ENCODE measurements at places on chromosomes 16 and 17. TPM values are rescaled to one million over a fixed set of nuclear protein-coding genes. Genes with fewer than 3 reads are reported as not detected.

The RAB26 gene
- not detected for total RNA-seq

The CCDC200 gene
- not detected for total RNA-seq

The MPP2 gene
- total RNA-seq: 13.8 TPM

The BRIP1 gene
- total RNA-seq: 4.0 TPM

The TANC2 gene
- 14.2 TPM for total RNA-seq

The MAP2K6 gene
- under 0.01 TPM for total RNA-seq

The SEPTIN1 gene
- total RNA-seq: not detected

The ZNF750 gene
- not detected for total RNA-seq

DNA sequence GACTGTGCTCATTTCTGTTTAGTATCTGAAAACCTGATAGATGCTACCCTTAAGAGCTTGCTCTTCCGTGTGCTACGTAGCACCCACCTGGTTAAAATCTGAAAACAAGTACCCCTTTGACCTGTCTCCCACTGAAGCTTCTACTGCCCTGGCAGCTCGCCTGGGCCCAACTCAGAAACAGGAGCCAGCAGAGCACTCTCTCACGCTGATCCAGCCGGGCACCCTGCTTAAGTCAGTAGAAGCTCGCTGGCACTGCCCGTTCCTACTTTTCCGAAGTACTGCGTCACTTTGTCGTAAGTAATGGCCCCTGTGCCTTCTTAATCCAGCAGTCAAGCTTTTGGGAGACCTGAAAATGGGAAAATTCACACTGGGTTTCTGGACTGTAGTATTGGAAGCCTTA is 18.9 kb downstream of the NTAN1 start:
- no peak for DNase-seq

DNA sequence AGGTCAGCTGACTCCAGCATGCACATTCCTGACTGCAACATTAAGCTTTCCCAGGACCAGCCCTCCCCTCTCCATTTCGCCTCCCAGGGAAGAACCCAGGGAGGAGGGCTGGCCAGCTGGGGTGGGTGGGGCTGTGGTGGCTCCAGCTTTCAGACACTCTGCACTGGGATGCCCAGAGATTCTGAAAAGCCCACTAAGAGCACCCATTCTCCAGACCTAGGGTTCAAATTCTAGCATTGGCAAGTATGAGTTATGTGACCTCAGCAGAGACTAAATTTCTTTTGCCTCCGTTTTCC is 7.8 kb downstream of the DLX3 start:
- no peak for DNase-seq

GRCh38 chr16:67936880-67937605 is 393 bp upstream of the PSMB10 start:
- DNase-seq: peak; percentile 91

GRCh38 chr17:40451420-40451819 is 8.2 kb downstream of the IGFBP4 start:
- DNase-seq: peak; percentile 94

DNA sequence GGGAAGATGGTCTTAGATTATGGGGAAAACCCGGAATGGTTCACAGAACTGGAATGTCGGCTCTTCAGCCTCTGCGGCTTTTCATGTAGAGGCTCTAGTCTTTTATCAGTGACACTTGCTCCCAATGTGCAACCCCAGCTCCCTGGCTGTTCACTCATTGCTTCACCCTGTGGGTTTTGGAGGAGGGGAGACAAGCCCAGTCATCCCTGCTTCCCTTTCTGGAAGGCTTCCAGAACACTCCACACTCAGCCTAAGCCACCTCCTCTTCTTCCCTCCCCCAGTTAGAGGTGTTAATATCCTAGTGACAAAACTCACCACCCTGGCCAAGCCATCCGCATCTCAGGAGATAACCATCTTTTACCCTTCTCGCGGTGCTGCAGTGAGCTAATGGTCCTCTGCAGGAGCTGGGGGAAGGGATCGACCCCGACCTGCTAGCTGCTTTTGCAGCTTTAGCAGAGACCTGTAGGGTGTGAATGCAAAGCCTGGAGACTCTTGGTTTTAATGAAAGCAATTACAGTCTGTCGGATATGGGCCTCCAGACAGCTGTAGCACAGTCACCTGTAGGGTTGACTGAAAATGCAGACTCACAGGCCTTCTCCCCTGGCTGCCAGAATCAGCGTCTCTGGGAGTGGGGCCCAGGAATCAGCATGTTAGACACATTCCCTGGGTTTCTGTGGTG is 24.3 kb upstream of the LASP1NB start:
- DNase-seq: peak; percentile 98

- peak; percentile 76 for DNase-seq
Observed at GRCh38 chr17:63826468-63827001, 696 bp upstream of the PSMC5 start.

DNA sequence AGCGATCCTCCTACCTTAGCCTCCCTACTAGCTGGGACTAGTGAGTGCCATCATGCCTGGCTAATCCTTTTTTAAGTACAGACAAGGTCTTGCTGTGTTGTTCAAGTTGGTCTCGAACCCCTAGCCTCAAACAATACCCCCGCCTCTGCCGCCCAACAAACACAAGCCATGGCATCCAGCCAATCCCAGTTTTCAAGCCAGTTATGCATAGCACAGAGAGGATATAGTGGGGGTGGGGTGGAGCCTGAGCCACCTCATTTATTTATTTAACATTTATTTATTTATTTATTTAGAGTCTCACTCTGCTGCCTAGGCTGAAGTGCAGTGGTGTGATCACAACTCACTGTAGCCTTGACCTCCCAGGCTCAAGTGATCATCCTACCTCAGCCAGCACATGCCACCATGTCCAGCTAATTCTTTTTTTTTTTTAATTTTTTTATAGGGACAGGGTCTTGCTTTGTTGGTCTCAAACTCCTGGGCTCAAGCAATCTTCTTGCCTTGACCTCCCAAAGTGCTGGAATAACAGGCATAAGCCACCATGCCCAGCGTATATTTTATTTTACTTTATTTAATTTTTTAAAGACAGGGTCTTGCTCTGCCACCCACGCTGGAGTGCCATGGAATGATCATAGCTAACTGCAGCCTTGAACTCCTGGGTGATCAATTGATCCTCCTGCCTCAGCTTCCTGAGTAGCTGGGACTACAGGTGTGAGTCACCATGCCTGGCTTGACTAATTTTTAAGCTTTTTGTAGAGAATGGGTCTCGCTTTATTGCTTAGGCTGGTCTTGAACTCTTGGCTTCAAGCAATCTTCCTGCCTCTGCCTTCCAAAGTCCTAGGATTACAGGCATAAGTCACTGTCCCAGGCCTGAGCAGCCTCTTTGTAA is 26.2 kb upstream of the KLHL11 start:
- no peak for DNase-seq

DNA sequence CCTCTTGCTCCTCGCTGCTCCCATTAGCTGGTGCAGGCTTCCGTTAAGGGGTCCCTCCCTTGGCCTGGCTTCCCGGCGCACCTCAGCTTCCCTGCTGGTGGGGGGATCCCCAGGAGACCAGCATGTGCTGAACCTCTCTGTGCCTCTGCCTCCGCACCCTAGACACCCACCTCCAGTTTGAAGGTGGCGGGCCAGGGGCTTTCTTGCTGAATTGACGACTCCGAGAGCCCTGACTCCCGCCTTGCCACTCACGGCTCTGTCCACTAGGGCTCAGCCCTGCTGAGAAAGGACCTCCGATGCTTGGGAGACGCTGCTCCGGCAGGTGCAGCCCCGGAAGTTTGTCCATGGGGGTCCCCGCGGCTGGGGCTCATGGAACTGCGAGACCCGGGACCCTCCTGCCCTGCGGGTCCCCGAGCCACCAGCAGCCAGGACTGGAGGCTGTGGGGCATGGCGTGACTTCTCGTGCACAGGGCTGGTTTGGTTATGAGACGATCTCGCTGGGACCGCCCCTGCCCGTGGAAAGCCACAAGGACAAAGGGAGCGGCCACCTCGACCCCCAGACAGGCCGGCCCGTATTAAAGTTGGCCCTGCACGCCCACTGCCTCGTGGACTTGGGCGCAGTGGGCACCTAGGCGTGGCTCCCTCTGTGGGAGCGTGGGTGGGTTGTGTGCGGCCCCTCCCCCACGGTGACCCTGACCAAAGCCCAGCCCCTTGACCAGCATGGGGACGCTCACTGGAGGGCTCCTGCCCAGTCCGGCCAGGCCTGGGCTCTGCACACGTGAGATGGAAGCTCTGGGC is 8.1 kb downstream of the CHMP6 start:
- no peak for DNase-seq

- DNase-seq: peak; percentile 49
Observed at GRCh38 chr16:78505544-78506366, 406.3 kb downstream of the WWOX start.

DNA sequence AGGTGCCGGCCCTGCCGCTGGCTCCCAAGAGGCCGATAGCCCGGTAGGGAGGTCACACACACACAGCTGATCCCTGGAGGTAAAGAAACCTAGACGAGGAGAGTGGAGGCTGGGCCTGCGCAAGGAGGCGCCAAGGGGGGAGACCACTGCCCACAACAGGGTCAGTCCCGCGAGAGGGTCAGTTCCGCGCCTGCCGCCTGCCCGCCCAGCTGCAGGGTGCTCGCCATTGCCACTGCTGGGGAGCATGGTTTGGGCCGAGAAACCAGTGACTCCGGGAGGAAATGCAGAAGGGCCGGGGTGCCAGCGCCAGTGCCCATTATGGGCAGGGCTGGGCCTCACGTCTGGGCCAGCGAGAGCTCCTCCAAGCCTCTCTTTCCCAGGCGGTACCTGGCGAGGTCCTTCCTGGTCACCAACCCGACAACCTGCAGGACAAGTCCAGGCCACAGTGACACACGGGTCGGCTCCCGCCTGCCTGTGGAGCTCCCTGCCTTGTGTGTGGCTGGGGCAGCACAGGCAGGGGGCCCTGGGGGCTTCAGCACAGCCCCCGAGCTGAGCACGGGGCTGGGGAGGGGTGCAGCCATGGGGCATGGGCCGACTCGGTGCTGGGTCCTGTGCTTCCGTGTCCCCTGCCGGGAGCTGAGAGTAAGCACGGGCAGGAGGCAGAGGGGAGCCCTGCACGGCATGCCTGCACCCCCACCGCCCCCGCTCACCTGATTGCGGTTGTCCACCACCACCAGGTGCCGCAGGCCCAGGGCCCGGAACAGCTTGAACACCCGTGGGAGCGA is 2.1 kb upstream of the CCDC154 start:
- no peak for DNase-seq

DNA sequence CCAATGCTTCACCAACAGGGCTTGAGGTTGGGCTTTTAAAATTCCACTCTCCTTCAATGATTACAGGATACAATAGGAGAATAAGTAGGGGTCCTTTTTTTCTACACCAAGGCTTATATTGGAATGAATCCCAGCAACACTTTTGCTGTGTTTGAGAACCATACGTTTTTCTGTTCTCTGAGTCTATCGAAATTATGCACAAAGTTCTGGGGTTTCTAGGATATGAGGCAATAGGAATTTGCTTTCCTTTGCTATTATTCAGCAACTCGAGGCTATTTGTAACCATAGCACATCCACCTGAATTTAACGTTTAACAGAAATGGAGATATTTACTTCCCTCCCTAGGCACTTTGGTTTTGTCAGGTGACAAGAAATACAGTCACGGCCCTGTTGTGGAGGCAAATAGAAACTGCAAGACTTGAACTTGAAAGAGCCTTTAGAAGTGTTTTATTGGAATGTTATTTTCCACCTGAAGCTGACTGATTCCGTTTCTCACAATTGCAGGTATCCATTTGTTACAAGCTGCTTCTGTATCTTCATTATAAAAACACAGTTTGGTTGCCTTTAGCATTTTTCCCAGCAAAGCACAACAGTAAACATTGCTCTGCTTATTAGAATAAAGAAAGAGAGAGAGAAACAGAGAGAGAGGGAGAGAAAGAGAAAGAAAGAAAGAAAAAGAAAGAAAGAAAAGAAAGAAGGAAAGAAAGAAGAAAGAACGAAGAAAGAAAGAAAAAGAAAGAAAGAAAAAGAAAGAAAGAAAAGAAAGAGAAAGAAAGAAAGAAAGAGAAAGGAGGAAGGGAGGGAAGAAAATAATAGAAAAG is 109.6 kb downstream of the HS3ST3A1 start:
- DNase-seq: no peak

DNA sequence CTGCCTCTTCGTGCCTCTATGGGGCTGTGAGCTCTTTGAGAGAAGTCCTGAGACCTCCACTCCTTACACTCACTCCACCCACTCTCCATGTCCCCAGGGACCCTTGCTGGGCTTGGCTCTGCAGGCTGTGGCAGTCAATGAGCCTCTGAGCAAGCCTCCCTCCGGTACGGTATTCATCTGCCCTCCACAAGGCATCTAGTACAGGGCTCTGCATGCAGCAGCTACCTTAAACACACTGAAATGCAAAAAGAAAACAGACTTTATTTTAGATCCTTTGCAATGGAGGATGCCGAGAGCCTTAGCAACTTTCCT is 38.9 kb upstream of the SMPD3 start:
- DNase-seq: no peak
